ENCODE measurements at places on chromosomes 7 and 10. TPM values are rescaled to one million over a fixed set of nuclear protein-coding genes. Genes with fewer than 3 reads are reported as not detected.

MYPN gene
- total RNA-seq, result not detected

RBP4 gene
- total RNA-seq, result 1.4 TPM

UCN3 gene
- total RNA-seq, result not detected

DNA sequence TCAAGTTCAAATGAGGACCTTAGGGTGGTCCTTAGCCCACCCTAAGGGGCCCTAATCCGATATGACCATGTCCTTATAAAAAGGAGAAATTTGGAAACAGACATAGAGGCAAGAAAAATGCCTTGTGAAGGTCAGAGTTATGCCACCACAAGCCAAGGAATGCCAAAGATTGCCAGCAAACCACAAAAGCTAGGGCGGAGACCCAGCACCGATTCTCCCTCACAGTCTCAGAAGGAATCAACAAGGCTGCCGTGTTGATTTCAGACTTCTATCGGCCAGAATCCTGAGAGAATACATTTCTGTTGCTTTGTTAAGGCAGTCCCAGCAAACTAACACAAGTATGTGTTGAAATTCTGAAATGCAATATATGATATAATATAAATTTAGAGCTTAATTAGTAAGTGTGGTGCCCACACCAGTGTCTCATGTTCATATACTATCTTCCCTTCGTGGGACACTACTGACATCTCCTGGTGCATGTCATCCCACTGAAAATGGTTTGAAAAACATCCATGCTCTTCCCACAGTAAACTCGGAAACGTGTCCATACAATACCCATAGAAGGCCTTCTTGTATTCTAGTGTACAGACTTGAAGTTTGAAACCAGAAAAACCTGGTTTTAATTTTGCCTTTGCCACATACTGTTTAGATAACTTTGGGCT lies 349.0 kb downstream of the TNS3 start:
- DNase-seq, result no peak

DNA sequence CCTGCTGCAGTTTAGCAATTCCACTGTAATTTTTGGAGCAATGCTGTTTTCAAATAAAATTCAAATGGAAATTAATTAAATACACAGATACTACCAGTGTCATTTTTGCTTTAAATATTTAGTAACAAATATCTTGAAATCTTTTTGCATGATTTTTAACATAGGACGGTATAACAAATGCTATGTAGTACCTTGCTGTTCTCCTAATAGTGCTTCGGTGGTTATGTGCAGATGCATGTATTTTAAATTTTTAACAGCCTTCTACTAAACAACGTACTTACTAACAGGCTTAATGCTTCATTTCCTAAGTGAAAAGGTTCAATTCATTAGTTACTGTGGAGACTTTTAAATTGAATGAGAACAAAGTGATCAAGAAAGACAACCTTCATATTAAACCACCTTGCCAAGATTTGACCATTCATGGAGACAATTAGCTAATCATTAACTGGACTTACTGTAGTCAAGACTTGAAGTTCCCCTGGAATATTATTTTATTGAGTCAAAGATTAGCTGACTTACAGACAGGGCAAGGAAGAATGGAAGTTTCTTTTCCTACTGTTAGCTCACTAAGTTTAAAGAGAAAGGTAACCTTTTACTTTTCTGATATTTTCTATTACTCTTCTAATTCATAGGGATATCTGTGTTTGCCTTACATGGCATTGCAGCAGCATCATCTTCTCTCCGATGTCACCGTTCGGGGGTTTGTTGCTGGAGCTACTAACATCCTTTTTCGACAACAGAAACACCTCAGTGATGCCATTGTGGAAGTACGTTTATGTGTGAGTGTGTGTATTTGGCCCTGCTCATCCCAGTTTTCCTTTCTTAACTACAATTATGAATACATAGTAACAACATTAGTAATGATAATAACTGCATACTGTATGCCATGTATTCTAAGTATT lies 74.3 kb downstream of the AVL9 start:
- no peak for DNase-seq

GRCh38 chr7:23164846-23165245 lies 17.0 kb upstream of the NUP42 start:
- DNase-seq, result no peak

DNA sequence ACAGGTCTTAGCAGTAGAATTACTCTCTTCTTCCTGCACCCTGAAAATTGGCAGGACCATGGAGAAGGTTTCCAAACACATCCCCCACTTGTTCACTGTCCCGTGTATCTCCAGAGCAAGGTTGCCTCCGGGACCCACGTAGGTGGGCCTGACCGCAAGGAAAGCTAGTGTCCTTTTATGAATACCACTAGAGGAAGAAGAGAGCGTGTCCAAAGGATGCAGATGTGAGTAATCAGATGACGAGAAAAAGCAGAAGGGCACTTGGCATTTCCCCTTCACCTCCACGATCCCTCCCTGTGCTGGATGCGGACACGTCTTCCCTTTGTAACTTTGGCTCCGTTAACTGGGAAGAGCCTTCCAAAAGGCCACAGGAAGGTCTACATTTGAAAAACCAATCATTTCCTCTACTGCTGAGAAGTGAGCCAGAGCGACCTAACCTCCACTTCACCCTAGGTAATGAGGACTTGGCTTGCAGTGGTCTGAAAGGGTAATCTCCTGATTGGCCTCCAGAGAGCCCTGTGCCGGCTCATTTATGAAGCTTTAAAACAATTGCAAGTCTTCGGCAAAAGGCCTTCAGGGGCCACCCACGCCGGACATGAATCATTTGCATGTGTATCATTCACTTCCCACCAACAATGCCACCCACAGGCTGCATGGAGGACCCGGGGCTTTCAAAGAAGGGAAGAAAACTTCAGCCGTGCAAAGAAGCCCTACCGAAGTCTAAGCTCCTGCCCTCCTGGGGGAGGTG lies 55.4 kb downstream of the LYZL1 start:
- DNase-seq, result no peak

GRCh38 chr10:60309371-60309770 lies 80.3 kb downstream of the ANK3 start:
- DNase-seq, result no peak

- DNase-seq, result no peak
Observed at GRCh38 chr10:9147475-9147874, 1093.0 kb downstream of the GATA3 start.

All from occipital lobe (tissue), 3 donors.